Spinal cord (tissue), 10 donors: ENCODE measurements at places on chromosomes 2 and 18.

GRCh38 chr18:28045176-28045810 lies 131.6 kb downstream of the CDH2 start:
- peak; percentile 33 for DNase-seq

DNA sequence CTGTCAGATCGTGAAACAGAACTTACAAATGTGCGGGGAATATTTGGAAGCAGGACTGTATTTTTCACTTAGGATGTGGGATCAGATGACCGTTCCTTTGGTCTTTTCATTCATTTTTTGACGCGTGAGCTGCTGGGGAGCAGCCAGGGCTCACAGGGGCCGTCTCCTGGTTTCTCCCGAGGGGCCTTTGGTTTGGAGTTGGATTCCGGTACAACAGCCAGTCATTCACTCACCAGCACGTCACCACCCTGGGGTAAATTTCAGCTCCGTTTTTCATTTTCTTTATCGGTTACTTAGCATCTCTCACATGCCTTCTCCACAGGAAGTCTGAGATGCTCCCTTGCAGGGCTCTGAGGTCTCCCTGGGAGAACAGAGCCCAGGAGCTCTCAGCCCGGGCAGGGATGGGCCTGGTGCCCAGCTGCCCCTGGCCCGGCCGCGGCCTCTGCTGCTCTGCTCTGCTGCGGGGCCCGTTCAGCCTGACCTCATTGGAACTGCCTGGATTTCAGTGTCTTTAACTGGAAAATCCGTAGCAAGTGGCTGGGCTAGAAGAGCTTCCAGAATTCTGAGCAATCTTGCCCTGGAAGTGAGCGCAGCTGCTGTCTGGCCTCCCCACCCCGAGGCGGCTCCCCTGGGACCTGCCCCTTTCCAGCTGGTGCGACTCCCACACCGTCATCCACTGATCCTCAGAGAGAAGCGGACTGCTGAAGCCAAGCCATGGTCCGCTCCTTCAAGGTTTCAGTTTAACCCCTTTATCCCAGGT lies 335.6 kb downstream of the EIPR1 start:
- no peak for DNase-seq

- no peak for DNase-seq
These were observed 71.2 kb downstream of the CERKL start for GRCh38 chr2:181585732-181586131.

DNA sequence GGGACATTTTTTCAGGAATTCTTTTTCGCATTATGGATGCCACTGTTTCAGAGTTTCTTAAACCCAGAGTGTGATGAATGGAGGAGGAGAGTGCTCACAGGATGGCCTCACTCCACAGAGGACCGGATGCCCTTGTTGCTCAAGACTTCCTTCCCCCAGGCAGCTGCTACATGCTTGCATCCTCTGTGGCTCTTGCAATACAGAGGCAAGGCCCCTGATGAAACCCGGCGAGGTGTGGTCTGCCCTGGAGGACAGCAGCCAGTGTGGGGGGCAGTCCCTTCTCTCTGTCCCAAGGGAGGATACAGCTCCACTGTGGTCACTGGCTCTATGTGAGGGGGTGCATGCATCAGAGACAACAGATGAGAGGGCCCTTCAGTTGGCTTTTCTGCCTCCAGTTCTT lies 109.6 kb downstream of the SH3RF3 start:
- DNase-seq: no peak

DNA sequence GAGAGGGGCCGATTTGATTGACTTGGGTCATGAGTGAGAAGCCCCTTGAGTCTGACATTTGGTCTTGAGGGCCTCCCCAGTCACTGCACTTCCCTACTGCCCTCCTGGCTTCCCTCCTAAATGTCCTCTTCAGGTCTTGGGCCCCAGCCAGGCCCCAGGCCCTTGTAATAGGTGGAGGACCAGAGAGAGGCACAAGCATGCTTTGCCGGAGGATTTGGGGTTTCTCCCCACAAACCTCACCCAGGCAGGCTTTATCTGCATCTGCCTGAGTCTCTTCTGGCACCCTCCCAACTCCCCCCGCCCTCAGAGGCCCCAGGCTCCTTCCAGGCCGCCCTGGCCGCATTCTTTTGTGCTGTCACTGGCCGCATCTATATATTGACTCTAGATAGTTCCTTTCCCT lies 270.7 kb downstream of the HAUS1 start:
- DNase-seq: no peak

- DNase-seq: no peak
These were observed 279.5 kb downstream of the AGAP1 start for GRCh38 chr2:235773188-235773928.

- DNase-seq: no peak
These were observed 104.0 kb downstream of the CYRIA start for GRCh38 chr2:16561676-16562075.

DNA sequence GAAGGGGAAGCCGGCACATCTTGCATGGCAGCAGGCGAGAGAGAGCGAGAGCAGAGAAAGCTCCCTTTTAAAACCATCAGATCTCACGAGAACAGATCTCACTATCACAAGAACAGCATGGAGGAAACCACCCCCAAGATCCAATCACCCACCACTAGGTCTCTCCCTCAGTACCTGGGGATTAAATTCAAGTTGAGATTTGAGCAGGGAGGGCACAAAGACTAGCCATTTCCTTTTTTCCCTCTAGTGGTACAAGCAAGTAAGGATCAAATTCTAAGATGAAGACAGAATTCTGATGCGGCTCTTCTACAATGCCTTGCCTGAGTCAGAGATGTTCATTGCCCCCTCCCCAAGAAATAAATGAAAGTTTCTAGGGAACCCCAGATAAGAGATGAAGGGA lies 45.6 kb upstream of the ANKRD44 start:
- no peak for DNase-seq

DNA sequence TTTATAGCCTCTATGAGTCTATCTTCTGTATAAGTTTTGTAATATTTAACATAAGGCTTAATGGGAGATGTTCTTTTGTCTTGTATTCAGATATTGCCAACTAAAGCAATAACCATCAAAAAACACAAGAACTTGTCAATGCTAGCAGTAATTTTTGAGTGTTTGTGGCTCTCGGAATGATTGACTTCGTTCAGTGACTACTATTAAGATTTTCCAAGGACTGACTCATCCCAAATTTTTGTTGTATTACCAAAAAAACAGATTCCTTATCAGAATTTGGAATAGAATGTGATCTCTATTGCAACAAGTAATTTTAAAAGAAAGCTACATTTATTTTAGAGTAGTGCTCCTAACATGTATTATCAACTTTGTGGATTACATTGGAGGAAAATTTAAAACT lies 8.1 kb downstream of the NABP1 start:
- no peak for DNase-seq

DNA sequence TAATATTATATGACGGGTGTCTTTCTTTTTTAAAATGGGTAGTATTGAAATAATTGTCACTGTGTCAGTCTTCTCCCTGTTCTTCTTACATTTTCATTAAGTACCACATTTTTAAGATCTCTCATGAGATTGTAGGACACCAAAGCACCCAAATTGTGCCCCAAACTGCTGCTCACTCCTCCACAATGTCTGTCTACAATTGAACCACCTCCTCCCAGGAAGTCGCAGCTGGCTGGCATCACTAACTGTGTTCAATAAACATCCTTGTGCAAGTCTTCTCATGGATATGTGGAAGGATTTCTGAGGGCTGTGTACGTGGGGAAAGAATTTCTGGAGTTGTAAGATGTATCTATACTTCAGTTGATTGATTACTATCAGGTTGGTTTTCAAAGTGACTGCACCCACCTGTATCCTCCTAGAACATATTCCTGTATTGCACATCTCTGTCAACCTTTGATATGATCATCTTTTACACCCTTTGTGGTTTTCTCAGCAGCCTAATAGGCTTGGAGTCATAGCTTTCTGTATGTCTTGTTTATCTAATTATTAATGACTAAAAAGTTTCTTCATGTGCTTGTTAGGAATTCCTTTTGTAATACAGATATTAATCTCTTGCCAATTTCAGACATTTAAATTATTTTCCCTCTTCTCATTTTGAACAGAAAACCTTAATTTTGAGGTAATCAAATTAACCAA lies 774.9 kb downstream of the RNF144A start:
- no peak for DNase-seq
